ENCODE measurements at places on chromosomes 11 and 22. TPM values are rescaled to one million over a fixed set of nuclear protein-coding genes. Genes with fewer than 3 reads are reported as not detected.

GRCh38 chr11:9529334-9529650 lies 44.2 kb upstream of the WEE1 start:
- peak; percentile 66 for DNase-seq

DNA sequence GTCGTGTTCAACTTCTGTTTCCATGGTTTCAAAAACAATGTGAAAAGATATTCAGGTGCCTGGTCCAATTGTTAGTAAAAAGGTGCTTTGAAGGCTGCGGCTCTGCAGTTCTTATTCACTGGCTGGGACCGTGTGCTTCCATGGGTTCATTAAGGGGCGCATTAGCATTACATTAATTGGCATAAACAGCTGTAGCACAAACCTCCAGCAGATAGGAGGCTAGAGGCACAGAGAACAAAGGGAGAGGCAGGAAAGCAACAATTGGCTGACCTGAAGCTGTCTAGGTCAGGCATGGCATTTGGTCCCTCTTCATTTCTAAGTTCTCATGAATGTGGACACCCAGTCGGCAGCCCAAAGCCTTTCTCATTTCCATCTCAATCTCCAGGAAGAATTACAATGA lies 16.6 kb downstream of the PAK1 start:
- no peak for DNase-seq

DNA sequence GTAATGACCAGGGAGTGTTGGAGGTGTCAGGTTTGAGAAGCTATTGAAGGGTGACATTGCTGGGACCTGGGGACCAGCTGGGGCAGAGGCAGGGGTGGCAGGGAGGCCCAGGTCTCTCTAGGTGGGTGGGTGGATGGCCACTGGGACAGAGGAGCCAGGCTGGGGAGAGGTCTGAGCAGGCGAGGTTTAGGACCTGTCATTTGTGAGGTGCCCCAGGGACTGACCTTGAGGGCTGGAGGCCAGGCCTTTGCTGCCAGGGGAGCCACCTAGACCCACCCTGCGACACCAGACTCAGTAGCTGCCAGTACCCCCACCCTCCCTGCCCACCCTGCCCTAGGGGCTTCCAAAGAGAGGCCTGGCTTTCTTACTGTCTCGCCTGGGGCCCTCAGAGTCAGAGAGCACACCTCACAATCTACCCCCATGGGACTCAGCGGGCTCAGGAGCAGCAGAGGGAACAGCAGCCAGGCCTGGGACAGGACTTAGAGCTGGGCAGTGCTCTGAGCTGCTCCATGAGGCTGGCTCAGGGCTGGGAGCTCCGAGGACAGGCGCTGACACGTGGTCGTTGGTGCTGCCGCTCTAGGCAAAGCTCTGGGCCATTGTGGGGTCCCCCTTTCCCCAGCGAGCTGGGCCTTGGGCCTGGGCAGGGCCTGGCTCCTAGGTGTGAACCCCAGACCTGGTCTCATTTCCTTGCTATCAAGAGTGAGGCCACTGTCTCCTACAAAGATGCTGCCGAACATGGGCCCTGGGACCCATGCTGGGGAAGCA lies 28.6 kb upstream of the PPARA start:
- no peak for DNase-seq

- no peak for DNase-seq
Observed at GRCh38 chr11:44829838-44830237, 103.1 kb downstream of the TSPAN18 start.

- peak; percentile 98 for DNase-seq
Observed at GRCh38 chr11:62771144-62772021, at the start of gene TAF6L. TSS of gene TAF6L (plus strand) at chr11:62771396. CDS start at chr11:62775784, 4,388 bp downstream.

DNA sequence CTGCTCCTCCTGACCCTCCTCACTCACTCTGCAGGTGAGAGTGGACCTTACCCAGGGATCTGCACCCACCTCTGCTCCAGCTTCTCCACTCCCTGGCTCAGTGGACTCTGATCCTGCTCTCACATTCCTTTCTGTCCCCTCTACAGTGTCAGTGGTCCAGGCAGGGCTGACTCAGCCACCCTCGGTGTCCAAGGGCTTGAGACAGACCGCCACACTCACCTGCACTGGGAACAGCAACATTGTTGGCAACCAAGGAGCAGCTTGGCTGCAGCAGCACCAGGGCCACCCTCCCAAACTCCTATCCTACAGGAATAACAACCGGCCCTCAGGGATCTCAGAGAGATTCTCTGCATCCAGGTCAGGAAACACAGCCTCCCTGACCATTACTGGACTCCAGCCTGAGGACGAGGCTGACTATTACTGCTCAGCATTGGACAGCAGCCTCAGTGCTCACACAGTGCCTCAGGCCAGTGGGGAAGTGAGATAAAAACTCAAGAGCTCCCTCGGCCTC lies 29.7 kb upstream of the VPREB1 start:
- no peak for DNase-seq

GRCh38 chr11:14308114-14308896 lies 50.7 kb downstream of the RRAS2 start:
- peak; percentile 32 for DNase-seq

BAIAP2L2 gene
- 0.13 TPM for polyA plus RNA-seq

GRCh38 chr22:18130018-18130417 lies 19.4 kb downstream of the TUBA8 start:
- DNase-seq = no peak

POTEH gene
- polyA plus RNA-seq = 1.3 TPM

MEI1 gene
- polyA plus RNA-seq = not detected

MS4A1 gene
- not detected for polyA plus RNA-seq

- no peak for DNase-seq
Observed at GRCh38 chr11:69409812-69410645, 71.4 kb upstream of the LINC01488 start.

KRTAP5-7 gene
- polyA plus RNA-seq = 0.06 TPM

DNA sequence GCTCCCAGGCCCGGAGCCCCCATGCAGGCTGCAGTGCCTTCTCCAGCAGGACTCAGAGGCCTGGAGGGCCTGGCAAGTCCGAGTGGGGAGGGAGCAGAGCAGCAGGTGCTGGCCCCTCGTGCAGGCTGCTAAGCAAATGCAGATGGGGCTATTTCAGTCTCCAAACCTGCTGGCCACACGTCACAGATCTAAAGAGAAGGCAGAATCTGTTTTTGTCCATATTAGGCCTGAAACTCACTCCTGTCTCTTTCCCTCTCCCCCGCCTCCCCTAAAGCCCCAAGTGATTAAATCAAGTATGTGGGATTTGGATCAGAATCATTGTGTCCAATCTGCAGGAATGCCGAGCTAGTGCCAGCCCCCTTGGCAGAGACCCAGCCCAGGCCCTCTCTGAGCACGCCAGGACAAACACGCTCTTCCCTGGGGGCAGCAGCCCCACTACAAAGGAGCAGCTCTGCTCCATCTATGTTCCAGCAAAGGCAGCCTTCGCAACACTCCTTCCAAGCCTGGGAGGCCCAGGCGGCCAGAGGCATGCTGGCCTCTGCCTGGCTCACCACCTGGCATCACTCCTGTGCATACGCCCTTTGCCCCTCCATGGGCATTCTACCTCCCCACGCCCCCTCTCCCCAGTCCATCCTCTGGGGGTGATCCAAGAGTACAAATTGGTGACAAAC lies 26.5 kb downstream of the RPL27A start:
- DNase-seq = peak; percentile 87

DNA sequence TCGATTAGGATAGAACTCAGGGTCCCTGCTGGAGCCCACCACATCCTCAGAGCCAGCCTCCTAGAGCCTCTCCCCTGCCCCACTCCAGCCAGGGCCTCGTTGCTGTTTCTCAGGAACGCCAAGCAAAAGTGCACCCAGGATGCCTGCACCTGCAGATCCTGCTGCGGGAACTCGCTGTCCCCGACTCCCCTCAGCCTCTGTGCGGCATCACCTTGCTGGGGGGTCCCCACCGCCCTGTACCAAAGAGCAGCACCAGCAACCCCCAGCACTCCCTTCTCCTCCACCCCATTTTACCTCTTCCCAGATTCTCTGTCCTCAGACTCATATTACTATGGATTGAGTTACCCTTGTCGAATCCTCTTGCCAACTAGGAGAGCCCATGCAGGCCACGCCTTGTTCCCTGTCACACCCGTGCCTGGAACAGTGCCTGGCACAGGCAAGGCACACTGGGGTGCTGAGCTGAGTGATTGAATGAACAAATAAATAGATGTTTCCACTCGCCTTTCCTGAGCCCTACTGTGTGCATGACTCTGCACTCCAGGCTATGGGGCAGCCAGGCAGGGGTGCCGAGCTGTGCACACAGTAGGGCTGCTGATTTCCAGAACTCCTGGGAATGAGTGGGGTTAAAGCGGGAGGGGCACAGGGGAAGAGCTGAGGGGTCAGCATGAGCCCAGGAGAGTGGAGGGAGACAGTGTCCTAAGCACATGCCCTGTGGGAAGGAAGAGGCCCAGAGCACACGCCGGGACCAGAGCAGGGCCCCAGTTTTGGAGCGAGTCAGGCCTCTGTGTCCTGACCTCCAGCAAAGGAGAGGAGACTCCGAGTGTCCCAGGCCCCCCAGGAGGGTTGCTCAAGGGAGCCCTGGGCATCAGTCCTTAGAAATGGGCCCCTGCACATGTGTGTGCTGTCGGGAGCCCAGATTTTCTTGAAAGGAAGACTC lies 44.3 kb downstream of the LINC01488 start:
- no peak for DNase-seq

DNA sequence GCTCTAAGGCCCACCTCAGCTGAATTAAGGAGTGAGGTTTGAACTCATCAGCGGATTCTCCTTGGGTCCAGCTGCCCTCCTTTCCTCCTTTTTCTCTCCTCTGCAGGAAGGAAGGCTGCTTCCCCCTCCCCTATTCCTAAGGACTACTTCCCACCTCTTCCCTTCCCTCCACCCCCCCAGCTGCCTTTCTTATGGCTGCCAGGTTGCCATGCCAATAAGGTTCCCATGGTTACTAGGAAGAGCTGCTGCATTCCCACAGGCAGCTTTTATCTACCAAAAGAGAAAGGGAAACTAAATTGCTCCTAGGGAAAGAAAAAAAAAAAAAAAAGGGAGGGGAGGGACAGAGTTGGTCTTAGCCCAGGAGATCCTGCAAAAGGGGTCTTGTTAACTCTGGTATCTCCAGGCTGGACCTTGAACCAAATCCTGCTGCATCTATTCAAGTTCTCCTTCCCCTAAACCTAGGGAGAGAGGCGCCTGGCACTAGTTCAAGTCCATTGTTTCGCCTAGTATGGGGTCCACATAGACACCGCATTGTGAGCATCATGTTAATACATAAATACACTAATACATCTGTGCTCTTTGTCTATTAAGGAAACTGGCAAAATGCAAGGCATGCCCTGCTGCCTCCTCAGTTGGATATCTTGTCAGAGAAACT lies 21.2 kb upstream of the FEZ1 start:
- DNase-seq = peak; percentile 61

DNA sequence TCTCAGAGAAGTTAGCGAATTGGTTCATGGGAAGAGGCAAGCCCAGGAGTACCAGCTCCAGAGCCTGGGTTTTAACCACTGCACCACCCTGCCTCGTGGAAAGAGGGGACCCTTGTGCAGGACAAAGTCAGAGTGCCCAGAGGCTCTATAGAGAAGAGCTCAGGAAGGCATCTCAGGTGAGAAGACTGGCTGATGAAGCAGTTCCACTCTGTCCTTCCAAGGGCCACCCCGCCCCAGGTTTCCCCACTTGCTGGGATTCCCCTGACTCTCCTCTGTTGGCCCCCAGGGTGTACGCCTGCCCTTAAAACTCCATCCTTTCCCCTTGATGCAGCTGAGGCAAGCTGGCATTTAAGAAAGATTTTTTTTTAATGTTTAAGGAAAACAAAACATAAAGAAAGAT lies 265.8 kb downstream of the BUD13 start:
- no peak for DNase-seq

DNA sequence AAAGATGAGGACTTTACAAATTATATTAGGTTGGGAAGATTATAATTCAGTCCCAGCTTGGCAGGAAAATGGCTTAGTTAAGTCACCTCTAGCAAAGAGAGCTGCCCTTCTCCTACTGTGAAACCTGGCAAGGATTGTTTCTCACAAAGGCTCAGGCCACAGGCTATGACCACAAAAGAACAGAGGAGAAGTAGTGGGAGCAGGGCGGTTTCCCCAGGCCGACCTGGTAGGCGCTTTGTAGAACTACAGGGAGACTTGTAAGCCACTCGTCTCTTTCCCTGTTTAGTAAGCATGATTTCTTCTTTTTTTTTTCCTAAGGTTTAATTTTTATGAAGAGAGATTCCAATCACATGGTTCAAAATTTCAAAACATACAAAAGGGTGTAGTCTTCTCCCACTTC lies 4.6 kb downstream of the SNAP29 start:
- no peak for DNase-seq

- DNase-seq = no peak
Observed at GRCh38 chr11:117932426-117932825, 3.2 kb upstream of the TMPRSS13 start.

- no peak for DNase-seq
Observed at GRCh38 chr11:115941481-115941993, 437.3 kb upstream of the CADM1 start.

C11orf97 gene
- polyA plus RNA-seq = not detected

DNA sequence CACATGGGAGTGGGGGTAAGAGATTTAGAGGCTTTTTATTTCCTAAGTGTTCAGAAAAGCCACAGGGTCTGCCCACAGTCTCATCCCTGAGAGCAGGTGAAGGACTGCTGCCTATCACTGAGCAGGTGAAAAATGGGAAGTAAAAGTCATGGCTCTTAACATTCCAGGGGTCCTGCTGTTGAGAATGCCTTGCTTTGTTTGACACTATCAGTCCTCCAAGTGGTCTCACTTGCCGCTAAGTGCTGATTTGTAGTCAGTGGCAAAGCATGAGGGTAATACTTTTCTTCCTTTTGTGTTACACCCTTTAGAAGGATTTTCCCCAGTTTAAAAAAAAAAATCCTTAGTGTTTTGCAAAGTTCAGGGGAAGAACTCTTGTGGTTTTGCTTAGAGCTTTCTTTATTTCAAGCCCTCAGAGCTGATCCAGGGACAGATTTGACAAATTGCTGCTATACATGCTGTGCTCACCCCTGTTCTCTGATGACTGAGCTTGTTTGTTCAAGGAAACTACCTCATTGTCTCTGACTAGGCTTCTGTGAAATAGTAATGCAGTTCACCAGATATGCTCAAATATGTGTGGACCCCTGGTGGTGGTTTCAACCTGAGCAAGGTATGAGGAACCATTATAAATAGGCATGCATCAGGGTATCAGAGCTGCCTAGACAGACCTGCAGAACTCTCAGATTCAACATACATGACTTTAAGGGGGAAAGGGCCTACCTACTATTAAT lies 141.0 kb downstream of the ARHGAP42 start:
- DNase-seq = no peak

DNA sequence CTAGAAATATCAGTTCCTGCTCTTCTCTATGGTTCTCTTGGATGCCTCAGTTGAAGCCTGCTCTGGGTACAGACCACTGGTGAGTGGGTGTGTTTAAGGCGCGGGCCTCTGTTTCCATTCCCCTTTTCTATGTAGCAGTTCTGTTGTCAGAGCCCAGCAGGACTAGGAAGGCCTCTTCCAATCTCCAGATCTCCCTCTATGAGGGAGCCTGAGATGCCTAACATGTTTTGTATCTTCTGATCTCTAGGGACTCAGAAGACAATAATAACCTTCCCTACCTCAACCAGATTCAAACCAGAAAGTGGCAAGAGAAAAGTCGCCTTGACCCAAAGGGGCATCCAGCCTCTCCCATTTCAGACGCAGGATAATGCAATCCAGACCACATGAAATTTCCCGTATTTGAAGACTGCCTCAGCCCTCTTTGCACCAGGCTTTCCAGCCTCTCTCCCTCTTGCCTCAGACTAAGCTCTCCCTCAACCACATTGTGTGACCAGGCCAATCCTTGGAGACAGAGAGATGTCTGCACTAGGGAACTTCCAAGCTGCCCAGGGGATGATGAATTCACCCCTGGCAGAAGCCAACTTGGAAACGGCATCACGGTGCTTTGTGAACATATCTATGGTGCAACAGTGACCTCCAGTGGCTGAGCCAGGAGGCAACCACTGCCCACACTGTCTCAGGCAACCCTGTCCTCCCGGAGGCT lies 150.1 kb upstream of the UBASH3B start:
- DNase-seq = peak; percentile 82

PIH1D2 gene
- 0.97 TPM for polyA plus RNA-seq

- DNase-seq = no peak
Observed at GRCh38 chr11:32316232-32316631, 119.1 kb downstream of the WT1 start.
